ENCODE measurements at places on chromosomes 6 and 20.
A peak's percentile ranks its signal among the peaks of the same experiment; 100 is the strongest.

- DNase-seq = peak; percentile 36
Observed at GRCh38 chr6:52221302-52221701, 23.0 kb downstream of the IL17F start.

DNA sequence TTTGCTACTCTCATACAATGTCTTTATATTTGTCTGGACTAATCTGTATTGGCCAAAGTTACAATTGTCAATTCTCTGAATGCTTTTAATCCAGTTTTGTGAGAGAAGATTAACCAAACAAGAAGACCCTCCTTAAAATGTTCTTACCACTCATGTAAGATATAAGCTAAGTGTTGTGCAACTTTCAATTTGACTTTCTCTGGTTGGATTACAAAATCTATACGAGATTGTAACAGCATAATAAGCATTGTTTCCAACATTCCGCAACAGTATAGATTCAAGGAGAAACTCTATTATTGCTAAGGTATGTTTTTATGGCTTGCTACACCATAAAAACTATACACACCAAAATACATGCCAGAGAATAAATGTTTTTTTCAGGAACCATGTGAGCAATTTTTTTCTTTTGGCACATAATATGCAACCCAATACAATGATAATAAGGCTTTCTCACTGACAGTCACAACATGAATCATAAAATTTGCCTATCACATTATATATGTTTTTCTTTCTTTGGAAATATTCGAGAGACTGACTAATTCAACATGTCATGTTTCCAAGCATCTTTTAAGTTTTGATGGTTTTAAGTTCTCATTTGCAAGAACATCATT is 12.2 kb upstream of the TRPC4AP start:
- no peak for DNase-seq

DNA sequence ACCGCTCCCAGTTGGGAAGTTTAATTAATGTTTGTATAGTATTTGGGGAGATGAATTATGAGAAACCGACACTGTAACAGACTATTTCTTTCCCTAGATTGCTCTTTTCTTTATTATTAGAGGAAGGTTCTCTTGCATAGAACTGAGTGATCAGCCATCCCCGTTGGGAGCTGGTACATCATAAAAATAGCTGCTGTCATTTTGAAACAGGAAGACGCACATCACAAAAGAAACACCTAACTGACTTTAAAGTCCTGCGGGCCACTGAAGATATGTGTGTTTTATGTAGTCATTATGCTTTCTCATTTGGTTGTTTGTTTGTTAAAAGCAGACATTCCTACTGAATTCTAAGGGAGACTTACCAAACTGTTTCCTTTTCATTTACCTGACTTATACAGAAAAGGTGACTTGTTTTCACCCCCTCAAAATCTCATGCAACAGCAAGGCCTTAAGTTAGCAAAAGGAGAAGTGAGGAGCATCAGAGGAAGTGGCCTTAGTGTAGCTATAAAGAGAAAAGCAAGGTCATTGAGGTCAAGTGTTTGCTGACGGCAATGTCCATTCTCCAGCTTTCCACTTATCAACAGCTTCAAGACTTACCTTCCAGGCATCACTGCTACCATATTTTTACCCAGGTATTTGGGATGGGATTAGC is 91.0 kb downstream of the PKHD1 start:
- DNase-seq = no peak

DNA sequence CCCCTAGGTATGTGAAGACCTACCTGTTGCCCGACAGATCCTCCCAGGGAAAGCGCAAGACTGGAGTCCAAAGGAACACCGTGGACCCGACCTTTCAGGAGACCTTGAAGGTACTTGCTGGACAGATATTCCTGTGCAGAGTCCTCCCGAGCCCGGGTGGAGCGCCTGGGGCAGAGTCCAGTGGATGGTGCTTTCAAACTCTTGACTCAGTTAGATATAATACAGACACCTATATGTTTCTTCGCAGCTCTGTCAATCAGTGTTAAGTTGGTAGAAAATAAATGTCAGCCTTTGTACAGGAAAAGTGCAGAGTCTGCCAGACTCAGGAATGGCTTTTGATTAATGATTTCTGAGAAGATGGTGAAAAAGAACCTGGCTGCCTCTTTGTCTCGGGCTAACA is 67.2 kb downstream of the EZR start:
- DNase-seq = no peak

- no peak for DNase-seq
Observed at GRCh38 chr6:93567164-93567563, 147.8 kb upstream of the EPHA7 start.

GRCh38 chr20:18267815-18268214 is 20.5 kb upstream of the ZNF133 start:
- no peak for DNase-seq

GRCh38 chr6:109782491-109782999 is 91.4 kb downstream of the FIG4 start:
- DNase-seq = no peak

- DNase-seq = no peak
Observed at GRCh38 chr6:21046276-21046675, 512.0 kb downstream of the CDKAL1 start.

DNA sequence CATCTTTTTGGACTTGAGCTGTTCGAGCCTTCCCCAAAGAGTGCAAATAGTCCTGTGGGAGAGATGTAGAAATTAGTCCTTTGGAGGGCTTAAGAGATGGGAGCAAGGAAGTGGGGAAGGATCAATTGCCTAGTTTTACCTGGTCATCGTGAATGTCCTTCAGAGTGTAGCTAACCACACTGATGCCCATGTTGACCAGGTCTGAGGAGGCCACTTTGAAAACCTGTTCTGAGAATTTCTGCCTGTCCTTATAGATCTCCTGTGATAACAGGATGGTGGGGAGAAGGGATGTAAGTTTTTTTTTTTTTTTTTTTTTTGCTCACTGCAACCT is 2.0 kb downstream of the FLOT1 start:
- no peak for DNase-seq

GRCh38 chr20:37007898-37008649 is 56.6 kb upstream of the SAMHD1 start:
- DNase-seq = no peak

- DNase-seq = no peak
Observed at GRCh38 chr20:63107449-63108200, 100.9 kb upstream of the BHLHE23 start.

- no peak for DNase-seq
Observed at GRCh38 chr20:43846516-43846905, 68.1 kb upstream of the TOX2 start.

DNA sequence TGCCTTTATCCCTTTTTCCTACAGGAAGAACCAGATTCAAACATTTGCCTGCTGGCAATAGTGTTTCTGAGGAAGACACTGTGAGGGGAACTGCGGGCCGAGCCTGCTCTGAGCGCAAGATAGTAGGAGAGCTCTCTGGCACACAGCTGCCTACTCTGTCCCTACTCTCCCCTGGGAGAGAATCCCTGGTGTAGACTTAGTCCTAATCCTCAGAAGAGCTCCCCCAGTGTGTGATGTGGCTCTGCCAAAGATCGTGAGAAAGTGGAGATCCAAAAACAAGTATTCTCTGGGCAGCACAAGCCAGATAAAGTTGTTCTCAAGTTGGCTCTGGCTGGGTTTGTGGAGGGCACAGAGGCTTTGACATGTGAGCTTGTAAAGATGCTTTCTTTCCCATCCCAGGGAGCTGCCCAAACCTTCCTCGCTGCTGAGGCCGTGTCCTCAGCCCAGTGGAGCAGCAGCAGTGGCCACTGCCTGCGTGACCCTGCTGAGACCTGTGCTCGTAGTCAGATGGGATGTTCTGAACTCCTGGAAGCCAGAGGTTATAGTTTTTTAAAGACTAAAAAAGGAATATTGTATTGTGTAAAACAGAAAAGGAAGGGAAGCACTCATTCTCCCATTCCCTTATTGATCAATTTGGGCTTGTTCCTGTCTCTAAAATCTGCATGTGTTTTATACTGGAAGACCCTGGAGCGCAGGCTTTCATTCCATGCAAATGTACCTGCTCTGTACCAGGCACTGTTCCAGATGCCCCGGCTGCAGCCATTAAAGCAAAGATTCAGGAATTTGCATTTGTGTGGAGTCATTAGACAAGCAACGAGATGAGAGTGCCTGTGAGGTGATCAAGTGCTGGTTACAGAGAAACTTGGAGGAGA is 30.7 kb downstream of the PNLDC1 start:
- no peak for DNase-seq
